ENCODE measurements at places on chromosomes 1 and 21.
A peak's percentile ranks its signal among the peaks of the same experiment; 100 is the strongest.

GRCh38 chr1:64578270-64578973 lies 108.5 kb downstream of the CACHD1 start:
- DNase-seq = no peak

- DNase-seq = no peak
These were observed 262.3 kb downstream of the TM2D1 start for GRCh38 chr1:61462628-61463027.

GRCh38 chr1:24189528-24189927 lies 2.4 kb upstream of the IFNLR1 start:
- no peak for DNase-seq

DNA sequence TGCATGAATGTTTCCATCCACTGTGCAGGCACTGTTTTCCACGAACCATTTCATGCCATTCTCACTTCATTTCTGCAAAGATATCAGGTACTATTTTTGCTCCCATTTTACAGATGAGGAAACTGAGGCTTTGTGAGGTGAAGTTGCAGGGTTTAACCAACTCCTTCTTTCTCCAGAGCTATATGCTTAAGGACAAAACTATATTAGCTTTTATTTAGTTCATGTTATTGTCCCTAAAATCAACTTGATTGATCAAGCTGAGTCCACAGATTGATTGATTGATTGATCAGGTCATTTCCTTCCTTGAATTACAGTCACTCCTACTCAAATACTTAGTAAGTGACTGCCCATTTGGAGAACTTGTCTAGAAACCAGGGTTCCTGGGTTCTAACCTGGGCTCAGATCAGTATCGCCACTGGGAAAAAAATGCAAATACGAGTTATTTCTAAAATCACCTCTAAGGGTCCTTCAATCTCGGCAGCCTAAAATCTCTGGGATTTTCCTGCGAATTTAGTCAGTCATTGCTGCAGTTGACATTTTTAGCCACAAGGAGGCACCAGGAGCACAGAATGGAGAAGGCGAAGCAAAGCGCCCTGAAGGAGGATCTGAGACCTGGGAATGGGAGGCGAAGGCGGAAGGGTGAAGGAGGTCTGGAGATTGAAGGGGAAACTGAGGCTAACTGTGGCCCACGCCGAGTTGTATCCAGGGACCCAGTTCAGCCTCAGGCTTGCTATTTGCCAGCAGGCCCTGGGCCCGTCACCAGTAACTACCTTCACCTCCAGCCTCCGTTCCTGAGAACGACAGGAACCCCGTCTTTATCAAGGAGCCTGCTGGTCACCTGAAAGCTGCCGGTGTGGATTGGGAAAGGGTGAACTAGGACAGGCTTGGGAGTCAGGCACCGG lies 14.3 kb upstream of the MUL1 start:
- peak; percentile 63 for DNase-seq

DNA sequence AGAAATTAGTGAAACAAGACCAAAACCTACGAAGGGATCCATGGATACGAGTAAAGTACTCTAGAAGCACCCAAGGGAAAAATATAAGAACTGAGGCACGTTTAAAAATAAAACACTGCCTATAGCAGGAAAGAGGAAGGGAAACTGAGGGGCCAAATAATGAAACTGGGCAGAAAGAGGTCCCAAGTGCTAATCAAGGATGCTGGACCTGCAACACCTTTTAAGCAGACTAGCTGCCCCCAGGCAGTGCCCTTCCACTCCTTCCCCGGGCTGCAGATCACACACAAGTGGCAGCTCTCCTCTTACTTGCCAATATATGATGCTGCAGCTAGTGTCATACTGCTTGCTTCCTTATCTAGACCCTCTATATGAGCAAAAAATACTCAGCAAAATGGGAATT lies 7.6 kb upstream of the OTUD7B start:
- no peak for DNase-seq

DNA sequence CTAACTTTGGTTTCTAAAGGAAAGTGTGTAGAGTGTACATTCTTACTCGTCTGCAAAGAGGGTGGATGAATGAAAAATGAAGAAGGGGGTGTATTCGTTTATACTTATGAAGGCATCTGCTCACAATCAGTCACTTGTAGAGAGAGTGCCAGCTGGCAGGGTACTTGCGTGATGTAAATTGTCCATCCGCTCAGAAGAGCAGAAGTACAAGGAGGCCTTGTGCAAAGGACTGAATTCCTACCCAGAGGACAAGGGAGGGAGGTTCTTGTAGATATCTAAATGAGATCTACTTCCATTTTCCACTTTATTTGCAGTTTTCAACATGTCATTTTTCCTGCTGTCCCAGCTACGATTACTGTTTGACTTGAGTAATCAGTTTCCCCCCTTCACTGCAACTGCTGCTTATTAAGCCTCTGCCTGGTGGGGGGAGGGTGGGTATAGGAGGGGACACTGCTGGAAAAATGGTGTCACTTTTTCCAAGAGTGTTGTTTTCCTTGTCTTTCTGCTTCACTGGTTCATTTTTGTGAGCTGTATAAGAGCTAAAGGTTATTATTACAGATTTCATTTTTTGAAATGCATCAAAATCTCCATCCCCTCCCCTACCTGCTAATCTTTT lies 67.3 kb downstream of the LAMC1 start:
- DNase-seq = no peak

DNA sequence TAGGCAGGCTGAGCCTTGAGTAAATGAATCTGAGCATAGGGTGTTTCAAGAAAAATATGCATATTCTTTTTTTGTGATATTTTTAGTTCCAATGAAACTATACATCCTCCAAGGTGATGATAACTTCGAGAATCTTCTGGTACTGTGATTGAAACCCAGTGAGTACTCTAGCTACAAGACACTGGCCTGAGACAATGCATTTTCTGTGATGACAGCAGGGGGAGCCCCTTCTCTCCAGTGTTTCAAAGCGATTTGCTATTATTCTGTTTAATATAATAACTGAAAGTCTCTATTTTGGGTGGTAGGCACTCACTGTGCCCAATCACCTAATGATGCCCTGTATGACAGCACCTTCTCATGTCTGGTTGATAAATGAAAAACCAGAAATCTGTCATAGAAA lies 12.1 kb downstream of the IRF2BP2 start:
- DNase-seq = peak; percentile 77

GRCh38 chr1:51517361-51518032 lies 1.6 kb downstream of the EPS15 start:
- no peak for DNase-seq

DNA sequence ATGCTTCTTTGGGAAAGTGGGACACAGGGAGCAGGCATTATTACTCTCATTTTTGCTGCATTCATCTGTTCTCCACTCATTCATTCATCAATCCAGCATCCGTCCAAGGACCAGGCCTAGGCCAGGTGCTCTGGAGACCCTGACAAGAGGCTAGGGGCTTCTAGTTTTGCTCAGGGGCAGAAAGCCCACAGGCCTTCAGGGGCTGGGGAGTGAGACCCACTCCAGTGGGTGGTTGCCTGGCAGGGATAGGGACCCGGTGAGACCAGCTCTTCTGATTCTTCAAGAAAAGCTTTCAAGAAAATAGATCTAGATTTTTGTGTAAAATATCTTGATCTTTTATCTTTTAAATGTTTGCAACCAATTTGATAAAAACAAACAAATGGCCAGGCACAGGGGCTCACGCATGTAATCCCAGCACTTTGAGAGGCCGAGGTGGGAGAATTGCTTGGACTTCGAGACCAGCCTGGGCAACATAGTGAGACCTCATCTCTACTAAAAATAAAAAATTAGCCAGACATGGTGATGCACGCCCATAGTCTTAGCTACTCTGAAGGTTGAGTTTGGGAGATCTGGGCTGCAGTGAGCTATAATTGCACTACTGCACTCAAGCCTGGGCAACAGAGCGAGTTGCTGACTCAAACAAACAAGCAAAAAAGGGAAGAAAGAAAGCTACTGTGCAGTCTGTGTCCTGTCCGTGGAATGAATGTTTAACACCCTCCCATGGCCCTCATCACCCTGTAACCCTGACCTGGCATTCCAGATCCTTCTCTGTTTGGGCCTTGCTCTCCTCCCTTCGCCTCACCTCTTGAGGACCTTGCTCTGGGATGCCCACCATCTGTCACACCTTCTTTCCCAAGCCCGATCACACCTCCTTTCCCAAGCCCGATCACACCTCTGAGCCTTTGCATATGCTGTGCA lies 17.3 kb upstream of the LRP8 start:
- DNase-seq = no peak

- DNase-seq = no peak
These were observed 21.2 kb upstream of the PLA2G2C start for GRCh38 chr1:20207546-20207945.

GRCh38 chr1:165763442-165763841 lies 5.2 kb downstream of the TMCO1 start:
- DNase-seq = no peak

DNA sequence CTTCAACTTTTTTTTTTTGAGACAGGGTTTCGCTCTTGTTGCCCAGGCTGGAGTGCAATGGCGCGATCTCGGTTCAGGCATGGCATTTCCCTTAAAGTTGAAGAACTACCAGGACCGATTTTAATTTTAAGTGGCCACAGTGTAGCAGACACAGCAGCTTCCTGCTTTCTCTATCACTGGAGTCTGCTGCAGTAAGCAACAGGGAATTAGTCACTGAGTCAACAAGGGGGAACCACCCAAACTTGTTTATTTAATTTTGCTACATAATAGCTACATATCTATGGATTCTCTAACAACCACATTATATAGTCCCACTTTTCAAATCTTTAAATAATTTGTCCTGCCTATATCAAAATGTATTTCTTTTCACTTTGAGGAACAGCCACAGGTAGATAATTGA lies 12.5 kb upstream of the TNNI3K start:
- no peak for DNase-seq

DNA sequence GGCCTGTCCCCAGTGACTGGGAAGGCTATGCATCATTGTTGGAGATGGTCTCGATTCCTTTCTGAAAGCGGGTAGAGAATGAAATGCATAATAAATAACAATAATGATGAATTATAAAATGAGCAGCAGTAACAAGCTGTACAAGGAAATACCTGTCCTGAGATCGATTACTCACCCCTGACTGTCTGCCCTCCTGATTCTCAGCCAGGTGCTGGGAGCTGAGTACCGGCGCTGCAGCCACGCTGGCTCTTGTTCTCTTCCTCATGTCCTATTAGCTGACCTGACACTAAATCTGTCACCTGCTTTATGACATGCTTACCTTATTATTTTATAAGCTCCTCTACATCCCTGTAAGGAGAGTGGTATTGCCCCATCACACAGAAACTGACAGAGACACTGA lies 3.4 kb downstream of the AGPAT3 start:
- DNase-seq = no peak

DNA sequence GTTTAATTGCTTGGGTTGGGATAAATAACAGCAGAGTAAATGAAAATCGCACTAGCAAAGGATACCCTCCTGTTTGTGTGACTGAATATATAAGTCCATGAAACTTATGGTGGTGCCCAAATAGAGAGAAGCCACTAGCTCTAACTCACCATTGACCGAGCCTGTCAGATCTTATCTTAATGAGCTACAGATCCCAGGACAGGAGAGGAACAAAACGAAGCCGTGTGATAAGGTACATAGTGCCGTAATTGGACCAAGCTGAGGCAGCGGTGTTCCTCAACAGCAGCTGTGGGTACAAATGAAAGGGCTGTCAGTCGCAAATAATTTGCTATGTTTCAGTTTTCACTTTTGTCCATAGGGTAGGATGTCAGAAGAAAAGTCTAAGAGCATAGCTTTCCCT lies 276.1 kb downstream of the PTBP2 start:
- no peak for DNase-seq

DNA sequence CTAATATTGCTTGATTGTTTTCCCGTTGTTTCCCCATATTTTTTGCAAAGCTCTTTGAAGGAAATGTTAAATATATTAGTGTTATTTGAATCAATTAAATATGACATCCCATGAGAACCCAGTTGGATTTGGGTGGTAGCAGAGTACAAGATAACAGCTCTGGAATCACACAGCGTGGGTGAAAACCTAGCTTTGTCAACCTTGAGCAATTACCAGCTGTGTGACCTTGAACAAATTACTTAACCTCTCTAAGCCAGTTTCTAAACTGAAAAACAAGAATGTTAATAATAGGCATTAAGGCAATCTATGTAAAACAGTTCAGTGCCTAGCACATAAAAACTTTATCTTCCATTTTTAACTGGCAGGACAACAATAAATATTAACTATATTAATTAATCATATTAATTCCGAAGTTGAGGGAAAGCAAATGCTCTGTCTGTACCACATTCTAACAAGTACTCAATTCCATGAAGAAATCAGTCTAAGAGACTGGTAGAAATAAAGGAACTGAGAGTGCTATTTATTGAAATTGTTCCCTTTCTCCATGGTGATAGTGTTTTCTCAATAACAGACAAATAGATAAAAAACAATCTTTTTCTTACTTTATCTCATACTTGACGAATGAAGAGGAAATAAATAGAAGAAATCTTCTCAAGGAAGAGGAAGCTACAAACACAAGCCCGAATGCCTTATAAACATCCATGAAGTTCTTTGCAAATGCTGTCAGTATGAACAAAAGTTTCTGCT lies 27.0 kb downstream of the DNASE2B start:
- DNase-seq = no peak

GRCh38 chr1:209584231-209584672 lies 738 bp downstream of the CAMK1G start:
- DNase-seq = no peak

DNA sequence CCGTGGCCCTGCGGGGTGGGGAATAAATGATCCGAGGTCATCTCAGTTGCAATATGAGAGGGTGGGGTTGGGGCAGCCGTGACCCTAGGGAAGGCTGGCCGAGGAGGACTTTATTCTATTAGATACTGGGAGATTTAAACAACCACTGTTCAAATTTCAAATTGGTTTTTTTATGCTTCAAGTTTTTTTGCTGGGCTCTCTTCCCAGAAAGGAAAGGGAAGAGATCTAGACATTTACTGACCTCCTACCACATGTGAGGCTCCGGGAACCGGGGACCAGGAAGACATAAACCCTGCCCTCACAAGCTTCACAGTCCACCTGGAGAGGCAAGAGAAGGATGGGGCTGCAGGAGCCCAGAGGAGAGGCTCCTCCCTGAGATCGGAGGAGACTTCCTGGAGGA lies 207.3 kb downstream of the FOXD2 start:
- DNase-seq = no peak

DNA sequence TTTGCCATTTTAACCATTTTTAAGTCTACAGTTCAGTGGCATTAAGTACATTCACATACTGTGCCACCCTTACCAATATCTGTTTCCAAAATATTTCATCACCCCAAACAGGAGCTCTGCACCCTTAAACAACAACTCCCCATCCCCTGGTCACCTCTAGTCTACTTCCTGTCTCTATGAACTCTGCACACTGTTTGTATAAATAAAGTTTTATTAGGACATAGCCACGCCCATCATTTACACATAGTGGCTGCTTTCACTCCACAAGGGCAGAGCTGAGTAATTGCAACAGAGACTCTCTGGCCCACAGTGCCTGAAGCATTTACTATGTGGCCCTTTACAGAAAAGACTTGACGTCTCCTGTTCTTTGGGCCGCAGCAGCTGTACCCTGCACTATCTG lies 30.1 kb downstream of the KCNAB2 start:
- DNase-seq = no peak

GRCh38 chr1:19606817-19607642 lies 37.1 kb upstream of the NBL1 start:
- DNase-seq = no peak

- no peak for DNase-seq
These were observed 5.9 kb upstream of the SPRR4 start for GRCh38 chr1:152964536-152964935.

- DNase-seq = no peak
These were observed 34.5 kb upstream of the HTR1D start for GRCh38 chr1:23251812-23252211.

Measured in NCI-H2081 (cell line).